Stimulated activated CD8-positive, alpha-beta memory T cell treated with anti-CD3 and anti-CD28 coated beads, Interleukin-4, amount 100 ng/mL, for 48 hours (primary cell): ENCODE measurements at places on chromosomes 11 and 22.
A peak's percentile ranks its signal among the peaks of the same experiment; 100 is the strongest.

DNA sequence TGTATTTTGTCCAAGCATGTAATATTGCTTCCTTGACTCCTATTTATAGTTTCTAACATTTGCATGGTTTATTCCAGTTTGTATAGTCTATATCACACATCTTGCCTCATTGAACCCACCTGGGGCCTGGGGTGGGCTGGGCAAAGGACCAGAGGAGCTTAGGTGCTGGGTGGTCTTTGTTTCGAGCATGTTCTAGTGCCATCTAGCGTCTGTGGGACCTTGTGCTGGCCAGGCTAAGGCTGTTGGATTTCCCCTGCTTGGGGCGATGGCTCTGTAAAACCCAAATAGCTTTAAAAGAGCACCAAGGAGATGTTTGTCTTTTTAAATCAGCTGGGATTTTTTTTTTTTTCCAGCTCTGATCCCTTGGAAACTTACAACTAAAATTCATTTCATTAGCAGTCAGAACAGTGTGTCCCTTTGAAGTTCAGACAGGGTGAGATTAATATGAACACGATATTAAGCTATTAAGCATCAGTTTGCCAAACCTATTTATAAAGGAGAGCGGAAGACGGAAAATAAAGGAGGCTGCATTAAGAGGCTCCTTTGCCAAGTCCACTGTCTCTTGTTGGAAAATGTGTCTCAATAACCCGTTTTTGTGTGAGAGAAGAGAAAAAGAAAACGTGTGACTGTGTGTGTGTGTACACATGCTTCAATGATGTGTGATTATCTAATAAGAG is 157.4 kb downstream of the COMMD9 start:
- DNase-seq: peak; percentile 25

DNA sequence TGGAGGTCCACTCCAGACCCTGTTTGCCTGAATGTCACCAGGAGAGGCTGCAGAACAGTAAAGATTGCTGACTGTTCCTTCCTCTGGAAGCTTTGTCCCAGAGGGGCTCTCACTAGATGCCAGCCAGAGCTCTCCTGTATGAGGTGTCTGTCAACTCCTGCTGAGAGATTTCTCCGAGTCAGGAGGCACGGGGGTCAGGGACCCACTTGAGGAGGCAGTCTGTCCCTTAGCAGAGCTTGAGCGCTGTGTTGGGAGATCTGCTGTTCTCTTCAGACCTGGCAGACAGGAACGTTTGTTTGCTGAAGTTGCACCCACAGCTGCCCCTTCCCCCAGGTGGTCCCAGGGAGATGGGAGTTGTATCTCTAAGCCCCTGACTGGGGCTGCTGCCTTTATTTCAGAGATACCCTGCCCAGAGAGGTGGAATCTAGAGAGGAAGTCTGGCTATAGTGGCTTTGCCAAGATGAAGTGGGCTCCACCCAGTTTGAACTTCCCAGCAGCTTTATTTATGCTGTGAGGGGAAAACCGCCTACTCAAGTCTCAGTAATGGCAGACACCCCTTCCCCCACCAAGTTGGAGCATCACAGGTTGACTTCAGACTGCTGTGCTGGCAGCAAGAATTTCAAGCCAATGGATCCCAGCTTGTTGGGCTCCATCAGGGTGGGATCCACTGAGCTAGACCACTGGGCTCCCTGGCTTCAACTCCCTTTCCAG is 99.4 kb downstream of the PDE3B start:
- DNase-seq: no peak

- peak; percentile 35 for DNase-seq
These were observed 236.7 kb downstream of the TTC28 start for GRCh38 chr22:28442711-28443525.

- DNase-seq: no peak
These were observed 10.8 kb downstream of the ARAP1 start for GRCh38 chr11:72741429-72741833.

- DNase-seq: no peak
These were observed 5.5 kb upstream of the RGL4 start for GRCh38 chr22:23685205-23685784.

DNA sequence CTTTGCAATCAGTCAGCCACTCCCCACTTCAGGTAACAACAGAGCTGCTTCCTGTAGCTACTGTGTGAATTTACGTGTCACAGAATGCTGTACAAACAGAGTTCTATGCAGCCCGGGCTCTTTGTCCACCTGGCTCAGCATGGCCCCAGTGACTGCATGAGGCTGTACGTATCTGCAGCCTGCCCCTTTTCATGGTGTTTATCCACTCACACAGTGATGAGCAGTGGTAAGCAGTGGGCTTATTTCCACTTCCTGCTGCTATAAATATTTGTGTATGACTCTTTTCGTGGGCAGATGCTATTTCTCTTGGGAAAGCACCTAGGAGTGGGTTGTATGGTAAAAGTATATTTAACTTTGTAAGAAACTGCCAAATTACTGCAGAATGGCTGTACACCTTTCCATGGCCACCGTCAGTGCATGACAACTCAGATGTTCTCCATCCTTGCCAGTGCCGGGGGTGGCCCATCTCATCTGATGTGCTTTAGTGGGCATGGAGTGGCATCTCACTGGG is 43.3 kb downstream of the MYEOV start:
- DNase-seq: peak; percentile 54

DNA sequence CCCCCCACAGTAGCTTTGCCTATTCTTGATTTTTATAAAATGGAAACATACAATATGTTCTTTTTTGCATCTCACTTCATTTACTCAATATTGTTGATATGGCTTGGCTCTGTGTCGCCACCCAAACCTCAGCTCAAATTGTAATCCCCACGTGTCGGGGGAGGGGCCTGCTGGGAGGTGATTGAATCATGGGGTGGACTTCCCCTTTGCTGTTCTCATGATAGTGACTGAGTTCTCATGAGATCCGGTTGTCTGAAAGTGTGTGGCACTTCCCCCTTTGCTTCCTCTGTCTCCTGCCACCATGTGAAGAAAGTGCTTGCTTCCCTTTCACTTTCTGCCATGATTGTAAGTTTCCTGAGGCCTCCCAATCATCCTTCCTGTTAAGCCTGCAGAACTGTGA is 431.3 kb downstream of the MN1 start:
- no peak for DNase-seq

- DNase-seq: no peak
These were observed 93.4 kb upstream of the DRD2 start for GRCh38 chr11:113568566-113568965.

DNA sequence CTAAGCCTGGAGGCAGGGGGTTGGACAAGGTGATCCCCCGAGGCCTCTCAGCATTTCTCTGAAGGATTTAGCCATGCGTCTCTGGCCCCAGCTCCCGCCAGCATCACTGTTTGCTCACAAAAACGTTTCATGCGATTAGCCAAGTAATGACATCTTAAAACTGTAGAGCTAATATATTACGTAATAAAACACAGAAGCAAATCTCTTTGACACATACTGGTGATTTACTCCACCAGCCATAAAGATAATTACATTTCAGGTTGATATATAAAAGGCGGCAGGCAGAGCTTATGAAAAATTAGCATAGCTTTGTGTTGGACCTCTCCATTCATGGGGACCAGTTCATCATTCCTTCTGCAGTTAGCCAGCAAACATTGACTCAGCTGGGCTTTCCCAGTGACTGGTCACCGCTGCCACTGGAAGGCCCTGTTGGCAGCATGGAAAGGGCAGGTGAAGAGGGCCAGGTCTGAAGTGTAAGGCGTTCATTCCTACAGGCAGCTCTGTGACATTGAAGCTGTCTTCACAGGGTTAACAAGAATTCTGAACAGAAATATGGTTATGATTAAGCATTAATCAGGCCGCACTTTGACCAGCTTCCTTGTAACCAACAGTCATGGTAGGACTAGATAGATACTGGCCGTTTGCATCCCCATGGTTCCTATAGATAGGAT is 150.3 kb downstream of the NECTIN1 start:
- no peak for DNase-seq

DNA sequence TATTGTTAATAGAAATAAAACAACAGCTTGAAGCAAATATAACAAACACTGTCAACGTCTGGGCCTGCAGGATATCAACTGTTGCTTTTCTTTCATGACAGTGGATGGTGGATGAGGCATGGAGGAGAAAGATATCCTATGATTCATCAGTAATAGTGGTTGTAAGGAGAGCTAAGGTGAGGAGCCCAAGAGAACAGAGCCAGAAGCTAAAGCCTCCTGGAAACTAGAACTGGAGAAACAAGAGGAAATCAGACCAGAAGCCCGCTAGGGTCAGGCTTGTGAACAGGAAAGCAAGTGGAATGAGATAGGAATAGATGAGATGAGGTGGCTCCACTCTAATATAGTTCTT is 37.7 kb upstream of the MMP12 start:
- DNase-seq: no peak

DNA sequence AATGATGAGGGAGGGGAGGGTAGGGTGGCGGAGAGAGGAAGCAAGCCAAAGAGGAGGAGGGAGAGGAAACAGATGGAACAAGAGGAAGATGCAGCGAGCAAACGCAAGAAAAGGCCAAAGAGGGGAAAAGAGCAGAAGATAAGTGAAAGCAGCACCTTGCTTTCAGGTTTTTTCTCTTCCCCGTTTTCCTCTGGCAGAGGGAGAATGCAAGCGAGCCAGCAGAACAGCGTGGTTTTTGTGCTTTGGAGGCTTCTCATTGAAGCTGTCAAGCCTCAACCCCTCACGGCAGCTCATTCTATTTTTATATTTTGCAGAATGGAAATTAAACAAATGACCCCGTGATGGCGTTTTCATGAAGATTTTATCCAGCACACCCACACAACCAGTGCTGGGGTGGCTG is 67.1 kb upstream of the GRAMD1B start:
- DNase-seq: no peak

DNA sequence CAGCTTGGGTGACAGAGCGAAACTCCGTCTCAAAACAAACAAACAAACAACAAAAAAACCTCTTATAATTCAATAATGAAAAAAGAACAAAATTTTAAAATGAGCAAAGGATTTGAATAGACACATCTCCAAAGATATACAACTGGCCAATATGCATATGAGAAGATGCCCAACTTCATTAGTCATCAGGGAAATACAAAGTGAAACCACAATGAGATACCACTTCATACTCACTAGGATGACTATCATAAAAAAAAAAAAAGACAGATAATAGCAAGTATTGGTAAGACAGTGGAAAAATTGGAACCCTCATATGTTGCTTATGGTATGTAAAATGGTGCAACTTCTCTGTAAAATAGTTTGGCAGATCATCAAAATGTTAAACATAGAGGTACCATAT is 28.7 kb upstream of the BARX2 start:
- DNase-seq: no peak

DNA sequence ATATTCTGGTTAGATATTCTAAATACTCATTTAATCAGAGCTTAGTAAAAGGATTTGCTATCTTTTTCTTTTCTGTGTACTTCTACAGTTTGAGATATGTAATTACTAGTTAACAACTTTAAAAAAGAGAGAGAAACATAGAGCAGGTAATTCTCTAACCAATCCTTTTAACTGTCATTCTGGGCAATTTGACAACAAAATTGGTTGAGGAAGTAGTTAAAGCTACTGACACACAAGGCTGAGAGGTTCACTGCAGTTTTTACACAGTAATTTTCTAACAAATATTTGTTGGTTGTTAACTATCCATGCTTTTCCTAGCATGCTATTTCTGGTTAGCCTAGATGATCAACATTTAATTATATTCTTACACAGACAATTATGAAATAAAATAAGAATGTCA is 3.6 kb downstream of the SOX6 start:
- no peak for DNase-seq

- DNase-seq: no peak
These were observed 20.7 kb upstream of the PHLDA2 start for GRCh38 chr11:2949920-2950319.

DNA sequence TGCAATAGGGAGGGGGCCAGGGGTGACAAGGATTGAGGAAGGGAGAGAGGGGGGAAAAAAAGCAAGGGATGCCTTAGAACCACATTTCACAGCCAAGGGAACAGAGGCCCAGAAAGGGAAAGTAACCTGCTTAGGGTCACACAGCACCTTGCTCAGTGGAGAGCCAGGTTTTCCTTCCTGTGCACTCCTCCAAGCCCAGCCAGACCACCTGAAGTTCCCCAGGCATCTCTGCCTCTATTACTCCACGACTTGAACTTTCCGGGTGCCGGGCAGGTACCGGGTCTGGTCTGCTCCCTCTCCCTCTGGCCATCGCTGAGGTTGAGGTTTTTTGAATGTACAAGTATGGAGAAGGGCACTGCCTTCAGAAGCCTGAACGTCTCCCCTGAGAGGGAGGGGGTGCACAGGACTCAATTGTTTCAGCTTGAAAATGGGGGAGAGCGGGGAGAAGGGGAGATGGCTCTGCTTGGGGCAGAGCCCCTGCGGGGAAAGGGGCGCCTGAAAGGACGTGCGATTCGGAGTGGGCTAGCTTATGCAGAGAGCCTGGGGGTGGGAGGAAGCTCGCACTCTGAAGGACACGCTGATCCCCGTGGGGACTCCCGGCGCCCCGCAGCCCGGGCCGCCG is 516 bp upstream of the SERPINH1 start:
- DNase-seq: no peak

DNA sequence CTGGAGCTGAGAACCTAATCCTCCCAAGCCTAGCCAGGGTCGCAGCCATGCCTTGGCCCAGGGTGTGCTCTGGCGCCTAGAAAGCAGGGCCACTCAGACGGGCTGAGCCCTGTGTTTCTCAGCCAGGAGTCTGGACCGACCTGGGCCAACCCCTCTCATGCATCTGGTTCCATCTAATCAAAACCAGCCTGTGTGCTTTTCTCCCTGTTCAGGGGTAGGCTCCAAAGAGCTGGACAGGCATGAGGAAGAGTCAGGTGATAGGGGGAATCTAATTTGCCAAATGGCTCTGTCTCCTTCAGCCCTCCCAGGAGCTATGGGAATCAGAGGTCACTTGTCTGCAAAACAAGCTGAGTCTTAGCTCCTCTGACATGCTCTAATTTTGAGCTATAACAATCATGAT is 55.7 kb downstream of the SCUBE1 start:
- DNase-seq: no peak

DNA sequence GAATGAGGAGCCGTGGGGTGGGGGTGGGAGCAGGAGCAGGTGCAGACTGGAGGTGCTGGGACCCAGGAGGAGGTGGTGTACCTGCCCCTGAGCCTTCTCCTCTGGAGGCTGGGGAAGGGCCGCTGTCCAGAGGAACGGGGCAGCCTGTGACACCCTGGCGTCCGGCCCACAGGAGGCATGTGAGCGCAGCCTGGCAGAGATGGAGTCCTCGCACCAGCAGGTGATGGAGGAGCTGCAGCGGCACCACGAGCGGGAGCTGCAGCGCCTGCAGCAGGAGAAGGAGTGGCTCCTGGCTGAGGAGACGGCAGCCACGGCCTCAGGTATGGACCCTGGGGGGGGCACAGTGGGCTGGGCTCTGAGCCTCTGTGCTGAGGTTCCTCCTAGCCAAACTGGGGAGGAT is 42.2 kb upstream of the GCAT start:
- no peak for DNase-seq

DNA sequence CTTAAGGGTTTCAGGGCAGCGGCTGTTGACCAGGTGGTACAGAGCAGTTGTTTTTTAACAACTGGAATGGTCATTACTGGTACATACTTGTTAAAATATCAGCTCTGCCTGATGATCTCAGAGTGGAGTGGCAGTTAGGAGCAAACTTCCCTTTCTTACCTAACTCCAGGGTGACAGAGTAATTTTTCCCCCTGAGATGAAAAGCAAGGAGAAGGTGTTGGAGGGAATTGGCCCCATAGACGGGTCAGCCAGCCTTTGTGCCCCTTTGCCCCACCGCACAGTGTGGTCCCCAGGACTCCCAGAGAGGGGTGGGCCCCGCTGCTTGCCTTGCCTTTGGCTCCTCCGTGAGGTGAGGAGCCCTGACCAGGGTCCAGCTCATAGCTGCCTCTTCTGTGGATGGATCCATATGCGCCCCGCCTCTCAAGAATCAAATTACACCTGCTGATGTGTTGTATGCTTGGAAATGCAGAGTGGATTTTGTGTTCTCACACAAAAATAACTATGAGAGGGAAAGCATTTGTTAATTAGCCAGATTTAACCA is 27.0 kb upstream of the SORL1-AS1 start:
- no peak for DNase-seq

- no peak for DNase-seq
These were observed 38.8 kb downstream of the IRAG1 start for GRCh38 chr11:10654811-10655150.
